ENCODE measurements at places on chromosomes 11 and 22. TPM values are rescaled to one million over a fixed set of nuclear protein-coding genes. Genes with fewer than 3 reads are reported as not detected.

Gene HORMAD2
- total RNA-seq = not detected

Gene CARNS1
- total RNA-seq = 14.9 TPM

Gene MYO7A
- 2.7 TPM for total RNA-seq

Gene SCN4B
- total RNA-seq = 11.9 TPM

Gene MS4A8
- total RNA-seq = not detected

Gene MAP6
- 5.5 TPM for total RNA-seq

Gene XNDC1N
- total RNA-seq = not detected

Gene TREH
- total RNA-seq = not detected

Gene MS4A3
- not detected for total RNA-seq

Gene SLC1A2
- 23.5 TPM for total RNA-seq

Gene C11orf65
- total RNA-seq = 0.33 TPM

Gene EIF1AD
- total RNA-seq = 17.5 TPM

Gene KRTAP5-8
- not detected for total RNA-seq

Gene SYT13
- total RNA-seq = 5.2 TPM

Gene GLB1L2
- total RNA-seq = not detected
